ENCODE measurements at places on chromosomes 2 and 18. TPM values are rescaled to one million over a fixed set of nuclear protein-coding genes. Genes with fewer than 3 reads are reported as not detected.

DNA sequence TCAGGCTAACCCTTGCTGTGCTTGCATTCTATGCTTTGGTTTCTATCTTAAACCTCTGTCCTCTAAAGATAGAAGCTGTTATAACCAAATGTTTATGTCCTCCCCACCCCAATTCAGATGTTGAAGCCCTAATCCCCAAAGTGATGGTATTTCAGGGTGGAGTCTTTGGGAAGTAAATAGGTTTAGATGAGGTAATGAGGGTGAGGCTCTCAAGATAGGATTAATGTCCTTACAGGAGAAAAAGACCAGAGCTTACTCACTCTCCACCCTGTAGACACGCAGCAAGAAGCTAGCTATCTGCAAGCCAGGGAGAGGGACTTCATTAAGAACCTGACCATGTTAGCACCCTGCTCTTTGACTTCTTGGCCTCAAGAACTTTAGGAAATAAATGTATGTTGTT lies 362.5 kb downstream of the ERBB4 start:
- H3K4me1 ChIP-seq = no peaks in the 10 kb centered on the region
- H3K36me3 ChIP-seq = no peaks in the 10 kb centered on the region
- no peaks in the 10 kb centered on the region for H3K27me3 ChIP-seq

- H3K27ac ChIP-seq = no peak overlapping the region
- H3K27me3 ChIP-seq = no peaks in the 10 kb centered on the region
- DNase-seq = no peak
- no peak overlapping the region for H3K4me3 ChIP-seq
- peaks cover 14% of the 10 kb centered on the region for H3K4me1 ChIP-seq
Observed at GRCh38 chr2:9089831-9090230, 86.3 kb upstream of the MBOAT2 start.

GRCh38 chr2:223032187-223033142 lies 19.5 kb upstream of the KCNE4 start:
- no peak overlapping the region for H3K4me3 ChIP-seq
- H3K27ac ChIP-seq = no peak overlapping the region
- H3K4me1 ChIP-seq = no peaks in the 10 kb centered on the region
- no peak for DNase-seq
- no peaks in the 10 kb centered on the region for H3K36me3 ChIP-seq

DNA sequence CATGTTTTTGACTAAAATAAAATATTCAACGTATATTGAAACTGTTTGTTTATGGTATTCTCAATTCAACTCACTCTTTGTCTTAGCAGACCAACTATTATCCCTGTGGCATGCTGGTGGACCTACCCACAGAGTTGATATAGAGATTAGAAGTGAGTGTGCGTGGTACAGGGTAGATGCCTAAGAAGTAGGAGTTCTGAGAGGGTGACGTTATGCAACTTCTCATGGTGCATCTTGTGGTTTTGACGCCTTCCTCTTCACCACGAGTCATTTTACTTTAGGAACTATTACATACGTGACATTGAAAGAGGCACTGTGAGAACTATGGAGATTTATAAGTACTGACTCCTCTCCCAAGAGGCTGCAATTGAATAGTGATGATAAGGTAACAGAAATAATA lies 26.6 kb upstream of the NAPG start:
- DNase-seq = no peak
- no peaks in the 10 kb centered on the region for H3K4me1 ChIP-seq

GRCh38 chr2:237682856-237683670 lies 55.7 kb downstream of the LRRFIP1 start:
- peaks cover 14% of the 10 kb centered on the region for H3K4me1 ChIP-seq
- no peak for DNase-seq
- no peaks in the 10 kb centered on the region for H3K27me3 ChIP-seq
- H3K36me3 ChIP-seq = no peaks in the 10 kb centered on the region
- H3K4me3 ChIP-seq = no peak overlapping the region

GRCh38 chr2:205055251-205055650 lies 510.0 kb downstream of the PARD3B start:
- no peak for DNase-seq
- no peaks in the 10 kb centered on the region for H3K36me3 ChIP-seq
- H3K4me1 ChIP-seq = no peaks in the 10 kb centered on the region

DNA sequence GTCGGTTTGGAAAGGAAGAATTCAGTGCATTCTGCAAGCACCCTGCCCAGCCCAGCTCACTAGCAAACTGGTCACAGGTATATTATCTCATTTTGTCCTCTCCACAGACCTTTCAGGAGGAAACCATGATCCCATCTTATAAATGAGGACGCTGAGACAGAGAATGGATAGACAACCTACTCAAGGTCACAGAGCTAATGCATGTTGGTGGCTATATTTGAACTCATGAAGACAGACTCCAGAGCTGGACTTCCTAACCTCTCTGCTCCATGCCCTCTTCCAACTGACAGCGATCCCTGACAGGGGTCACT lies 29.5 kb downstream of the SERPINB5 start:
- H3K4me1 ChIP-seq = no peaks in the 10 kb centered on the region
- H3K27ac ChIP-seq = no peak overlapping the region
- H3K27me3 ChIP-seq = no peaks in the 10 kb centered on the region
- DNase-seq = no peak

DNA sequence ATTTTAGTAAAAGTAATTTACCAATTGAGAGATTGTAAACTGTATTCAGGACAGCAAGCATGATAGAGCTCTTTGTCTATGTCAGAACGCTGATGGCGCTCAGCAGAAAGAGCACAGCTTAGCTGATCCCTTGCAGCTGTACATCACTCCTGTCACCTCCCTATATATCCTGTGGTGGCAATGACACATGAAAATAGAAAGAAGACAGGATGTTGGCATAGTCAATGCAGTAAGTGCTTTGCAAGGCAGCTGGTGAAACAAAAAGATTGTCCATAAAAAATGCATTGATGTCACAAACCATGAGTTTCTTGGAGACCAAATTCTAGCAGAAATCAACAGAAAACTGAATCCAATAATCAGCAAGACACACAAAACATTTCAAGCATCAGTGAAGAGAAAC lies 221.5 kb downstream of the RIT2 start:
- no peaks in the 10 kb centered on the region for H3K4me1 ChIP-seq
- no peaks in the 10 kb centered on the region for H3K27me3 ChIP-seq
- H3K36me3 ChIP-seq = no peaks in the 10 kb centered on the region
- DNase-seq = no peak
- H3K4me3 ChIP-seq = no peak overlapping the region
- no peak overlapping the region for H3K27ac ChIP-seq

The OTX1 gene
- polyA plus RNA-seq = 0.20 TPM

DNA sequence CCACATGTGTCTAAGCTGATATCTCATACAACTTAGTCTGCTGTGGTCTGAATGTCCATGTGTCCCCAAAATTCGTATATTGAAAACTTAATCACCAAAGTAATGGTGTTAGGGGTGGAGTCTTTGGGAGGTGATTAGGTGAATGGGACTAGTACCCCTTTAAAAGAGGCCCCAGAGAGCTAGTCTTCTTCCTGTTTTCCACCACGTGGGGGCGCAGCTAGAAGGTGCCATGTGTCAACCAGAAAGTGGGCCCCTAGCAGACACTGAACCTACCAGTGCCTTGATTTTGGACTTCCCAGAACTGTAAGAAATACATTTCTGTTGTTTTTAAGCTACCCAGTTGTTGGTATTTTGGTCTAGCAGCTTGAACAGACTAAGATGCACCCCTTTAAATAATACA lies 86.6 kb downstream of the ASB1 start:
- no peaks in the 10 kb centered on the region for H3K36me3 ChIP-seq

- peaks cover 14% of the 10 kb centered on the region for H3K36me3 ChIP-seq
- no peak for DNase-seq
- peaks cover 24% of the 10 kb centered on the region for H3K4me1 ChIP-seq
- no peaks in the 10 kb centered on the region for H3K27me3 ChIP-seq
- no peak overlapping the region for H3K4me3 ChIP-seq
- H3K27ac ChIP-seq = no peak overlapping the region
Observed at GRCh38 chr2:134132490-134132857, 121.4 kb upstream of the MGAT5 start.

The CASP8 gene
- 42.4 TPM for polyA plus RNA-seq

The STEAP3 gene
- polyA plus RNA-seq = 6.5 TPM

GRCh38 chr2:158191076-158191895 lies 89.6 kb downstream of the UPP2 start:
- H3K27ac ChIP-seq = no peak overlapping the region
- H3K4me1 ChIP-seq = peaks cover 13% of the 10 kb centered on the region
- no peaks in the 10 kb centered on the region for H3K27me3 ChIP-seq
- DNase-seq = peak; percentile 48
- no peaks in the 10 kb centered on the region for H3K36me3 ChIP-seq
- H3K4me3 ChIP-seq = peak overlapping the region; percentile 34

The MERTK gene
- polyA plus RNA-seq = 0.43 TPM

DNA sequence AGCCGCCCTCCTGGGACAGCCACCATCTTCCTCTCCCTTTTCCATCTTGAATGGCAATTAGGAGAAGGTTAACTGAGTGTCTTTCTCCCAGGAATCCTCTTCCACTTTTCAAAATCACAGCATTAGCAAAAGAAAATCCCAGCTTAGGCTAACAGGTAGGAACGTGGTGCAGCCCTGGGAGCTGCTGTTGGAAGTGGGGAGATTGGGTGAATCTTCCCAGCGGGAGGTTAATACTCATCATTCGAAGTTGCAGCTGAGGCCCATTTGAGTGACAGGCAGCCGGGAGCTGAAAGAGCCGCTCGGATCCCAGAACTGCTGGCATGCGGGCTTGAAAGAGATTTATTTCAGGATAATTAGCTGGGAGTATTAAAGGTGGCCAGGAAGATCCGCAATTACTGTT lies 306.0 kb downstream of the BCL11A start:
- no peaks in the 10 kb centered on the region for H3K27me3 ChIP-seq
- no peak for DNase-seq
- no peaks in the 10 kb centered on the region for H3K4me1 ChIP-seq
- no peak overlapping the region for H3K27ac ChIP-seq
- no peaks in the 10 kb centered on the region for H3K36me3 ChIP-seq
- no peak overlapping the region for H3K4me3 ChIP-seq

DNA sequence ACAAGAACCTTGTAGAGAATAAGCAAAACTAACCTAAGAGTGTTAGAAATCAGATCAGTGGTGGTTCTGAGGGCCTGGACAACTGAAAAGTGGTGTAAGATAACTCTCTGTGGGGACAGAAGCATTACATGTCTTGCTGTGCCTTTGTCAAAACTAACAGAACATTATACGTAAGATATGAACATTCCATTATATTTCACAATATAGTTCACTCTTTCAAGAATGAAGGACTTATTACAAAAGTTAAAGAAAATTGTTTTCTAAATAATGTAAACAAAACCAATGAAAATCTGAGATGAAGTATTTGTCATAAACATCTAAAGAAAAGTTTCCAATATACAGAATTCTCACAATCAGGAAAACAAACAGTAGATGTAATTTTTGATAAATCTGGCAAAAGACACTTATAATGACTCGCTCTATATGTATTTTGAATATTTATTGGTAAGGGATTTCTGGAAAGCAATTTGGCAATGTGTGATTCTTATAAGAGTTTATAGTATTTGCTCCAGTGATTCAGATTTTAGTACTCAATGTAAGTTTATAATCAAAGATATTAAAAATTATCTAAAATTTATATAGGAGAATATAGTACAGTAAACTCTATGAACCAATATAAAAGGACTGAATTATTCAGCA lies 258.4 kb downstream of the CD226 start:
- H3K4me3 ChIP-seq = no peak overlapping the region
- no peaks in the 10 kb centered on the region for H3K27me3 ChIP-seq
- H3K36me3 ChIP-seq = no peaks in the 10 kb centered on the region
- DNase-seq = no peak

The UNC80 gene
- polyA plus RNA-seq = not detected

The NPAS2 gene
- polyA plus RNA-seq = not detected

- H3K4me1 ChIP-seq = peaks cover 4% of the 10 kb centered on the region
- no peak overlapping the region for H3K27ac ChIP-seq
- H3K4me3 ChIP-seq = no peak overlapping the region
- H3K36me3 ChIP-seq = no peaks in the 10 kb centered on the region
- H3K27me3 ChIP-seq = no peaks in the 10 kb centered on the region
- no peak for DNase-seq
Observed at GRCh38 chr2:171173087-171173486, 12.4 kb upstream of the TLK1 start.

GRCh38 chr18:3233433-3234168 lies 13.8 kb upstream of the MYOM1 start:
- no peak overlapping the region for H3K4me3 ChIP-seq
- no peak overlapping the region for H3K27ac ChIP-seq
- no peak for DNase-seq
- H3K36me3 ChIP-seq = no peaks in the 10 kb centered on the region

- no peak overlapping the region for H3K27ac ChIP-seq
- no peak overlapping the region for H3K4me3 ChIP-seq
- H3K36me3 ChIP-seq = no peaks in the 10 kb centered on the region
- DNase-seq = no peak
Observed at GRCh38 chr2:207131594-207131993, 34.2 kb downstream of the KLF7 start.

The HOXD10 gene
- not detected for polyA plus RNA-seq

DNA sequence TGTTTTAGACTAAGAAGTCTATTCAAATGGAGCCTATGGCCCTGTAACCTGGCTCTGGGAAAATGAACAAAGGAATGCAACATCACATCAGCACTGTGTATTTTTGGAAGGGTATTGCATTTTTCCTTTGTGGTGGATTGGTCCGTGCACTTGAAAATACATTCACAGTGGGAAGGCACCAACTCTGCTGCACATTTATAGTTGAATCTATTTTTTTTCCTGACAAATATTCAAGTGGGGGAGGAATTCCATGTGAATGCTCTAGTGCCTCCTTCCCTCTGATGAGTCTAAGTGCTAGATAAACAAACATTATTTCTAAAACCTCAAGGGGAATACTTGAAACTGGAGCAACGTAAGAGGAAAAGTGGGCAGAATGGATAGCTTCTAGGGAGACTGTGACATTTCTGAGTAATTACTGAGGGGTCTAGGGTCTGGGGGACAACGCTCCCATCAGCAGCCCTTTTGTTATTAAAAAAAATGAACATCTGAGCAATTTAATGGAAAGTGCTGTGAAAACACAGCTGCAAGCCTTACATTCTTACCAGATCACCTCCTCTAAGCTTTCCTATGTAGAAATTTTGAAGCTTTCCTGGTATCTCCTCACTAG lies 208.2 kb downstream of the SLC8A1 start:
- no peaks in the 10 kb centered on the region for H3K4me1 ChIP-seq
- no peak overlapping the region for H3K4me3 ChIP-seq
- H3K27ac ChIP-seq = no peak overlapping the region
- H3K36me3 ChIP-seq = no peaks in the 10 kb centered on the region

DNA sequence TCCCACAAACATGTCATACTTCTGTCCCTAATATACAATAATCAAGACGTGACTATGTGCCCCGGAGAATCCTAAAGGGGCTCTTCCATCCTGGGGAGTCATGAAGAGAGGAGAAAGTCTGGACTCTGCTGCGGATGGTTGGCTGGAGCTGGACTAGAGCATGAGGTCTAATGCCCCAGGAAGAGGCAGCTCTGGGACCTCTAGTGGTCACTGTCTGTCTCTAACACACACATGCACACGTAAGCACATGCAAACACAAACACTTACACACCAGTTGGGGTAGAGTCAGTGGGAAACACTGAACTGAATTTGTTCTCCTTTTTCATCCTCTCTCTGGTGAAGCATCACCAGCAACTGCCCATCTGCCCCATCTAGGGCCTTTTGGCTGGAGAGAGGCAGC lies 271.6 kb downstream of the TDRD15 start:
- H3K27ac ChIP-seq = no peak overlapping the region
- H3K36me3 ChIP-seq = no peaks in the 10 kb centered on the region
- no peak overlapping the region for H3K4me3 ChIP-seq
- no peaks in the 10 kb centered on the region for H3K27me3 ChIP-seq
- H3K4me1 ChIP-seq = no peaks in the 10 kb centered on the region

- DNase-seq = no peak
- H3K4me3 ChIP-seq = no peak overlapping the region
- no peaks in the 10 kb centered on the region for H3K36me3 ChIP-seq
- H3K4me1 ChIP-seq = no peaks in the 10 kb centered on the region
- no peak overlapping the region for H3K27ac ChIP-seq
- H3K27me3 ChIP-seq = no peaks in the 10 kb centered on the region
Observed at GRCh38 chr2:205776139-205776538, 93.8 kb downstream of the NRP2 start.

The GALNT5 gene
- polyA plus RNA-seq = 0.17 TPM
